ENCODE measurements at places on chromosomes 5 and 9.
A peak's percentile ranks its signal among the peaks of the same experiment; 100 is the strongest.

DNA sequence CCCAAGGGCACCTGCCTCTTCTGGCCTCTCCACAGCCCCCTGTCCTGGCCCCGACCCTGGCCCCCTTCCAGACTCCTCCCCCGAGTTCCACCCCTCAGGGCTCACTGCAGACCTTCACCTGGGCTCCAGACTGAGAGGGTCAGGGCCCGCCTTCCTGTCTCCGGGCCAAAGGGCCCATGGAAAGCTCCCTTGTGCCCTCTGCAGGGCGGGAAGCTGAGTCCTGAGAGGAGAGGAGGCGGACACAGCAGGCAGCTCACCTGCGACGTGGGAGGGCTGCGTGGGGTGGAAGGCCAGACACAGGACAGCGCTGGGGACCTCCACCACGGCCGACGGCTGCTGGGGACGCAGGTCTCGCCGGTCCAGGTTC, 20.6 kb downstream of the DYNC2I2 start:
- DNase-seq = no peak

GRCh38 chr5:157030692-157031091, 28.2 kb downstream of the HAVCR1 start:
- no peak for DNase-seq

DNA sequence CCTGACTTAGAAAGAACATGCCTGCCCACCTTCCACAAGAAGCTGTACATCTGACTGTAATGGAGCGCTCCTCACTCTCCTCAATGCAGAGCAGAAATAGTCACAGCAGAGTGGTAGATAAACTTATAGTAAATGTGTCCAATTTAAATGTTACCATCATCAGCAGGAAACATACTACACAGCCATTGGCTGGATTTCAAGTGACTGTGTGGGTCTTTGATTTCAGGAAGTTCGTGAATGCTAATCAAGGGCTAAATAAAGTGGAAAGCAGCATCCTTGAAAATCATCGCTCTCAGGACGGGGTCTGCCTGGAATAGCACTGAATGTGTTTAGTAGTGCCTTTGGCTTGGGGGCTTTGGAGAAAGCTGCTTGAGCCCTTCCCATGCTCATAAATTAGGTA, 32.4 kb upstream of the CRHBP start:
- no peak for DNase-seq

DNA sequence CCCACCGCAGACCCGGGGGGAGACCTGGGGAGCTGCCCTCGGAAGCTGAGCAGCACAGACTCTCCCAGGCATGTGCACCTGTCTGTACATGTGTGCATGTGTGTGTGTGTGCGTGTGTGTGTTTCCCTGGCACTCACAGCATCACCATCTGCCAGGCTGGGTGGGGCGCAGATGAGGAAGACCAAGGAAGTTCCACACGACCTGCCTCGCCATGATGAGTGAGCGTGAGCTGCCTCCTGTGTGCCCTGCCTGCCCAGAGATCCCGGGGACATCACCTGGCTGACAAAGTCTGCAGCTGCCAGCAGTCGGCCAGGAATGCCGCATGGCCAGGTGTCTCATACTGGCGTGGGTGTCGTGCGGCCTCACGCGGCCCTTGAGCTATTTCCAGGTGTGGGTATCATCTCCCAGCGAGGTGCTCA, 4.0 kb upstream of the GPSM1 start:
- no peak for DNase-seq

- DNase-seq = no peak
Measured at GRCh38 chr9:19994296-19994695, 205.5 kb upstream of the SLC24A2 start.

- peak; percentile 48 for DNase-seq
Measured at GRCh38 chr9:76297721-76298239, 96.4 kb downstream of the RFK start.

GRCh38 chr5:65062469-65063083, 293.8 kb downstream of the CWC27 start:
- peak; percentile 97 for DNase-seq

DNA sequence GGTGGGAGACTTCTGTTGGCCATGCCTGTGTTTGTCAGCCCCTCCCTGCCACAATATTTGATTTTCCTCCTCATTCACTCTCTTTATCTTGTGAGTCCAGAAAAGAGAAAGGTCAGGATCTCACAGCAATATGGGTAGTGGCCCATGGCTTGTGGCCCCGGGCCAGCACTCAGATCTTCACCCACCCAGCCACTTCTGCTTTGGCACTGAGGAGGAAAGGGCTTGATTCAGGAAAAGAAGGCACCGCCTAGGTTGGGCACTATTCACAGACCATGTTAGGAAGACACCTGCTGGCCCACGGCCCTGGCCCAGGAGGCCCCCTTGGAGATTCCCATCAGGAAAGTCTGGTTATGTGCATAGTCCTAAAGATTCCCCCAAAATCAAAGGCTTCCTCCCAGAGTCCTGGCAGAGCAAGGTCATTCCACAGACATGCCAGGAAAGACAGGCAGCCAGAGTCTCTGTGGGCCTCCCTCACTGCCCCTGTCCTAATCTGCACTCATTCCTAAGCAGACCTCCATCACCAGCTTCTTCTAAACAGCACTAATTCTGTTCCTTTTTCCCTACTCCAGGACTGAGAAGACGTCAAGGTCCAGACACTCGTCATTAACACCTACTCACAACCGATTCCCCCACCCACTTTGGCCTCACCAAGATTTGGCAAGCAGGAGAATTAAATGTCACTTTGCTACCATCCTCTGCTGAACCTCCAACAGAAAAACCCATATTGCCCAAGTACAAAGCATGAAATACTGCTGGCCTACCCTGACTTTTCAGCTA, 179.3 kb downstream of the DEPDC1B start:
- no peak for DNase-seq

DNA sequence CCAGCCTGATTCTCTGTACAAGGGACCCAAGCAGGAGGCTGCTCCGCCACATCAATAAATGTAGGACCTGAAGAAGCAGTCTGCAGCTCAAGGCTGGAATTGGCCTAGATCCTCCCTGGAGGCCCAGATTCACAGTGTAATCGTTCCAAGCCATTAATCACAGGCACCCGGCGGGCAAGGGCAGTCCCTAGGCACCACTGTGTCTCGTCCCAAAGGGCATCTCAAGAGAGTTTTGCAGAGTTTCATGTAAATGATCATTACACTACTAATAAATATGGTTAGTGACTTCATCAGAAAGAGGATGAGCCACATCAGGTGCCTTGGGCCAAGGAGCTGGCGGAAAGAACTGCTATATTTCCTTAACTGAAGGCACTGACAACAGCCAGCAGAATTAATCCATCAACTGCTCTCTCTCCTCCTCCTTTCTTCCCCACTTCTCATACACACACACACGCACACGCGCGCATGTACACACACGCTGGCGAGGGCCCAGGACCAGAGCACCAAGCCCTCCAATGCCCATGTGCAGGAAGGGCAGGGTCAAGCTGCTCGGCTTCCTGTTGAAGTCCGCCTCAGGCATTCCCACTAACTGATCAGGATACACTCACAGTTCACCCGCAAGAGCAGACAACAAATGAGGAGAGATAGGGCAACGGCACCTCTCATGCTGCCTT, 33.9 kb downstream of the GNAQ start:
- DNase-seq = no peak

DNA sequence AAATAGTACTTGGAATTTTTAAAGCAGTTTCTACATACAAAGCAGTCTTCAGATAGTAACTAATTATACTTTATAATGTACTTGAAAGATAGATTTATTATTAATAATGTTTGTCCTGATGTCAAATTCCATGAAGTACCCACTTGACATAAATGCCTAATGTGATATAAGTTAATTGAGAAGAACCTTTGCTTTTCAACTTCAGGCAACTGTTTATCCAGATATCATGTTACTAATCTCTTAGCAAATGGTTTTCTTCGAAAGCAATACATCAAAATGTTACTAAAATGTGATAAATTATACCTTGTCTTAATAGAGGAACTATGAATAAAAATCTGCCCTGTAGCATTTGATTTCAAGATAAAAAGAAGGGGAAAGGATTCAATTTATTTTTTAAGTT, 146.8 kb upstream of the FBXL17 start:
- no peak for DNase-seq

- DNase-seq = no peak
Measured at GRCh38 chr5:138637256-138637655, 62.1 kb upstream of the HSPA9 start.

GRCh38 chr9:14179449-14179848, 134.5 kb downstream of the NFIB start:
- DNase-seq = no peak

GRCh38 chr9:93468763-93469456, 15.5 kb upstream of the FAM120AOS start:
- DNase-seq = peak; percentile 56

GRCh38 chr9:98807070-98807813, at the start of gene GALNT12:
Gene GALNT12, plus strand, starts transcription at chr9:98807670. Its CDS starts 29 bp downstream, at chr9:98807699.
- DNase-seq = no peak

GRCh38 chr9:127903557-127904475, 4.4 kb upstream of the ST6GALNAC6 start:
- DNase-seq = no peak

DNA sequence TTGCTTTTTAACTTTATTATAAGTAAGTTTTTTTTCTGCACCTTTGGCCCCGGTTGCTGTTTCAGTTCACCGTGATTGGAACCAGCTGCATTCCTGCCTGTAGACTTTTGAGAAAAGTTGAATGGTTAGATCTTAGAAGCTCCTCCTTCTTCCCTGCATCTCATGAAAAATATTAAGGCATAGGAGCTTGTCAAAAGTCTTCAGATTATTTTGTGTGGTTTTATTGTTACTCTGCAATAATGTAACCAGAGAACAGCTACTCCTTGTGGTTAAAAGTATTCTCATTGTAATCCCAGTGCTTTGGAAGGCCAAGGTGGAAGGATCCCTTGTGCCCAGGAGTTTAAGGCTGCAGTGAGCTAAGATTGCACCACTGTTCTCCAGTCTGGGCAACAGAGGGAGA, 3.3 kb upstream of the SLC2A8 start:
- peak; percentile 57 for DNase-seq

All from fibroblast of pulmonary artery (primary cell).